Cardiac muscle cell (in vitro differentiated cells and primary cell): ENCODE measurements at places on chromosomes 16 and 17. TPM values are rescaled to one million over a fixed set of nuclear protein-coding genes. Genes with fewer than 3 reads are reported as not detected.

SRL gene
- 45.9 and 56.4 TPM in 2 replicates for polyA plus RNA-seq

RMI2 gene
- polyA plus RNA-seq: 39.8 and 45.3 TPM in 2 replicates

CDK5RAP3 gene
- polyA plus RNA-seq: 137 and 158 TPM in 2 replicates

MT1M gene
- not detected in 2 replicates for polyA plus RNA-seq

ALOX15B gene
- polyA plus RNA-seq: 0.12 TPM in 1 of 2 replicates, not detected in the other

OR1A1 gene
- not detected in 2 replicates for polyA plus RNA-seq

GGA2 gene
- polyA plus RNA-seq: 149 and 160 TPM in 2 replicates

SAMD14 gene
- 2.0 and 2.5 TPM in 2 replicates for polyA plus RNA-seq

KRT25 gene
- polyA plus RNA-seq: not detected in 2 replicates

HSPB9 gene
- polyA plus RNA-seq: 0.51 and 0.52 TPM in 2 replicates

KCTD19 gene
- 1.6 TPM in 1 of 2 replicates, not detected in the other for polyA plus RNA-seq

RAB37 gene
- polyA plus RNA-seq: 4.6 and 4.9 TPM in 2 replicates

CCL15 gene
- not detected in 2 replicates for polyA plus RNA-seq

ARSG gene
- 5.6 and 9.9 TPM in 2 replicates for polyA plus RNA-seq

PLXDC1 gene
- polyA plus RNA-seq: 6.3 and 6.6 TPM in 2 replicates
